ENCODE measurements at places on chromosomes 3 and 15. TPM values are rescaled to one million over a fixed set of nuclear protein-coding genes. Genes with fewer than 3 reads are reported as not detected.

The TPRG1 gene
- total RNA-seq: 2.9 TPM

The GABRG3 gene
- not detected for total RNA-seq

The GRK7 gene
- not detected for total RNA-seq

The EOMES gene
- total RNA-seq: not detected

The RASGRP1 gene
- total RNA-seq: 0.91 TPM

All from esophagus muscularis mucosa (tissue), 4 donors.